ENCODE measurements at places on chromosomes 13 and 19.

DNA sequence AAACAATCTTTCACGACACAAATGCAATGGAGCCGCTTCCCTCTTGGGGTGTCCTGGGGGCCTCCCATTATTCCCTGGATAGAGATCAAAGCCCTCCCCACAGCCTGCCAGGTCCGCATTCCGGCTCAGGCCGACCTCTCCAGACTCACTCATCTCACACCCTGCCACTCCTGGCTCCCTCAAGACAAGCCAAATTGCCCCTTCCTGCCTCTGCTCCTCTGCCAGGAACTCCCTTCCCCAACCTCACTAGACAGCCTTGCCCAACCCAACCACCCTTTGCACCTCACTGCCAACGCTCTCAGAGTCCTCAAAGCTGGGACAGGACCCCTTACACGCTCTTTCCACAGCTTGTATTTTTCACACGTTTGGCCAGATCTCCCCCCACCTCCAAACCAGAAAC lies 1.5 kb downstream of the ABHD17A start:
- DNase-seq = no peak

DNA sequence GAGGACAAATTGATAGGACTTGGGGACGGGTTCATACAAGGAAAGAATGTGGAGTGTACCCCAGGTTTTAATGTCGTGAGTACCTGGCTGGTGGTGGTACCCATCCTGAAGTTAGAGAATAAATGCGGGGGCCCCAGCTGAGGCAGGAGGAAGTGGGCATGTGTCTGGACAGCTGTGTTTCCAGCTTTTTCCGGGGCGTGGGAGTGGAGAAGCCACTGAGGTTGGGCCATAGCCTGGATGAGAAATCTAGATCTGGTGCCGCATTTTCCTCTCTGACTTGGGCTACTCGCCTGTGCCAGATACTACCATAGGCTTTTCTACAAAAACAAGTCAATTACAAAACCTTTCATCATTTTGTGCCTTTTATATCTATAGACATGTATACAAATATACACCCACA lies 147.4 kb downstream of the STK24 start:
- no peak for DNase-seq

DNA sequence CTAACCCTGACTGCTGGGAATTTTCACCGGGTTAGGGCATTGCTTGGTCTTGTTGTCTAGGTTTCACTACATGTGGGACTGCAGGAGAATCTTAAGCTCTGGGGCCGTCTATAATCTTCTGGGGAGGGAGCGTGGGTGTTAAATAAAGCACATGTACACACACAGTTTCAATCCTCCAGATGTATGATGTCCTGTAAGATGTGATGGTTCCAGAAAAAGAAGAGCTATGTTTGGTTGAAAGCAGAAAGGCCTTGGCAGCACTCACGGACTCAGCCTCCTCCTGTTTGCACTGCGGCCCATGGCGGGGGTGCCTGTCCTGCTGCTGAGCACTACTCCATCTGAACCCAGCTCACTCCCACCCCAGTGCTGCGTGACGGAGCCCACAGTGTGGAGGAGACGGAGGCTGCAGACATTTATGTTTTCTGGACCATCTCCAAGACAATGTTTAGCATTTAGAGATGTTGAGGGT lies 343.5 kb downstream of the TEX29 start:
- peak; percentile 79 for DNase-seq

GRCh38 chr13:27549406-27549981 lies 70.8 kb downstream of the LNX2 start:
- peak; percentile 82 for DNase-seq

GRCh38 chr13:102203718-102204117 lies 198.1 kb downstream of the FGF14 start:
- no peak for DNase-seq

DNA sequence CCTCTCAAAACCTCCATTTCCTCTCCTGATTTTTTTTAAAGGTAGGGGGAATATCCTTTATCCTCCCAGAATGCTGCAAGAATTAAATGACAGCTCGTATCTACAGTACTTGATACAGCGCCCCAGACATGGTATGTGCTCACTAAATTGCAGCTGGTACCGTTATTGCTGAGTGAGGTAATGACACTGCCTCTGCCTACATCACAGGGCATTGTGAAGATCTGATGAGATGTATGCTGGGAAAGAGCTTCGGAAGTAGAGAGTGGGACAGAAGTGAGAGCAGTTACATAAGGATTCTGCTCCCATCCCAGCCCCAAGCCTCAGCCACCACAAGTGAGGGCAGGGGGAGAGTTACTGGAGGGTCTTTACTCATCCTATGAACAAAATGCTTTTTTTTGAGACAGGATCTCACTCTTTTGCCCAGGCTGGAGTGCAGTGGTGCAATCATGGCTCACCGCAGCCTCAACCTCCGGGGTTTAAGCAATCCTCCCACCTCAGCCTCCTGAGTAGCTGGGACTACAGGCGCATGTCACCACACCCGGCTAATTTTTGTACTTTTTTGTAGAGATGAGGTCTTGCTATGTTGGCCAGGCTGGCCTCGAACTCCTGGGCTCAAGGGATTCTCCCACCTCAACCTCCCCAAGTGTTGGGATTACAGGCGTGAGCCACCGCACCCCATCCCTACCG lies 1.7 kb upstream of the FKRP start:
- no peak for DNase-seq
